Lower lobe of right lung (tissue), 2 donors: ENCODE measurements at places on chromosomes 5 and 9. TPM values are rescaled to one million over a fixed set of nuclear protein-coding genes. Genes with fewer than 3 reads are reported as not detected.

Gene HAVCR1
- total RNA-seq, result not detected

Gene BHMT2
- total RNA-seq, result 3.9 TPM

DNA sequence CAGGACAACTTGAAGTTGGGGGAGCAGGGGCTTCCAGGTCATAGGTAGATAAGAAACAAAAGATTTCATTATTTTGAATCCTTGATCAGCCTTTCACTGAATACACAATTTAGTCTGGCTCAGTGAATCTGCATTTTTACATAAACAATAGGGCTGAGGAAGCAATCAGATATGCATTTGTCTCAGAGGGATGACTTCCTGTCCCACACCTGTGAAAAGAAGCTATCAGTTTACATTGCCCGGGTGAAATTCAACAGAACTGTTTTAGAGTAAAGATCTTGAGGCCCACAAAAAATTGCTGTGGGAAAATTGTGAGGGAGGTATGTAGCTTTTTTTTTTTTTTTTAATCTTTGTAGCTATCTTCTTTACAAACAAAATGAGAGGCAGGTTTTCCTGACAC lies 38.3 kb downstream of the DNAJB5 start:
- no peak overlapping the region for H3K4me3 ChIP-seq
- no peaks in the 10 kb centered on the region for H3K27me3 ChIP-seq
- DNase-seq, result no peak
- no peaks in the 10 kb centered on the region for H3K4me1 ChIP-seq
- no peak overlapping the region for H3K27ac ChIP-seq
- peaks cover 3% of the 10 kb centered on the region for H3K36me3 ChIP-seq

GRCh38 chr9:111102793-111103464 lies 64.7 kb upstream of the LPAR1 start:
- H3K4me3 ChIP-seq, result no peak overlapping the region
- H3K27ac ChIP-seq, result no peak overlapping the region
- no peaks in the 10 kb centered on the region for H3K4me1 ChIP-seq
- DNase-seq, result no peak
- no peaks in the 10 kb centered on the region for H3K36me3 ChIP-seq
- no peaks in the 10 kb centered on the region for H3K27me3 ChIP-seq

DNA sequence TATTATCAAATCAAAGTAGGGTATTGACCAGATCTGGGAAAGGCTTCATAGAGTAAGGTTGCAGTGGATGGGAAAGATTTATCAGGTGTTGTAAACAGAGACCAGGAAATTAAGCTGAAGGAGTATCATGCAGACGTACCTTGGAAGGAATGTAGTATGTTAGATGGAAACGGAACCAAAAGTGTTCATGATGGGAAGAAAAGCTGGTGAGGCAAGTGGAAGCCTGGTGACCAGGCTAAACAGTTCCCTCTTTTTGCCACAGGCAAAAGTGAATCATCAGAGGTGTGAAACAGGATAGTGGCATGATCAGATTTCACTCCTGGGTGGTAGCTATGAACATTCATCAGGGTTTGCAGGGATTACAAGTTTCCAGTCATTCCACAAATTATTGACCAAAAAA lies 780.1 kb upstream of the DMAC1 start:
- no peak overlapping the region for H3K4me3 ChIP-seq
- DNase-seq, result no peak
- H3K27ac ChIP-seq, result no peak overlapping the region
- H3K4me1 ChIP-seq, result no peaks in the 10 kb centered on the region
- no peaks in the 10 kb centered on the region for H3K27me3 ChIP-seq

- no peak overlapping the region for H3K4me3 ChIP-seq
- no peaks in the 10 kb centered on the region for H3K4me1 ChIP-seq
- peak overlapping the region; percentile 26 for H3K27ac ChIP-seq
- DNase-seq, result no peak
Observed at GRCh38 chr9:116471093-116471906, 215.8 kb upstream of the TRIM32 start.

- no peak for DNase-seq
- H3K36me3 ChIP-seq, result no peaks in the 10 kb centered on the region
- H3K4me3 ChIP-seq, result no peak overlapping the region
- no peaks in the 10 kb centered on the region for H3K27me3 ChIP-seq
- no peak overlapping the region for H3K27ac ChIP-seq
Observed at GRCh38 chr5:20044460-20044859, 56.5 kb upstream of the CDH18 start.
